Osteocyte (in vitro differentiated cells): ENCODE measurements at places on chromosomes 3 and 15.

- DNase-seq = no peak
These were observed 26.8 kb upstream of the DUT start for GRCh38 chr15:48304398-48304797.

GRCh38 chr3:38564631-38565338 is 68.6 kb downstream of the EXOG start:
- no peak for DNase-seq

- DNase-seq = no peak
These were observed 812 bp upstream of the SEC62 start for GRCh38 chr3:169965562-169966427.

- no peak for DNase-seq
These were observed 20.4 kb upstream of the MAP6D1 start for GRCh38 chr3:183845608-183846288.
